ENCODE measurements at places on chromosomes 7 and 10. TPM values are rescaled to one million over a fixed set of nuclear protein-coding genes. Genes with fewer than 3 reads are reported as not detected.

The SLC18A2 gene
- 0.41 TPM for polyA plus RNA-seq

The SEMA3C gene
- polyA plus RNA-seq, result not detected

The DDC gene
- not detected for polyA plus RNA-seq

- no peaks in the 10 kb centered on the region for H3K36me3 ChIP-seq
- DNase-seq, result no peak
- peak overlapping the region; percentile 72 for H3K4me3 ChIP-seq
- H3K27me3 ChIP-seq, result no peaks in the 10 kb centered on the region
Measured at GRCh38 chr7:6259257-6259656, 13.2 kb downstream of the CYTH3 start.

DNA sequence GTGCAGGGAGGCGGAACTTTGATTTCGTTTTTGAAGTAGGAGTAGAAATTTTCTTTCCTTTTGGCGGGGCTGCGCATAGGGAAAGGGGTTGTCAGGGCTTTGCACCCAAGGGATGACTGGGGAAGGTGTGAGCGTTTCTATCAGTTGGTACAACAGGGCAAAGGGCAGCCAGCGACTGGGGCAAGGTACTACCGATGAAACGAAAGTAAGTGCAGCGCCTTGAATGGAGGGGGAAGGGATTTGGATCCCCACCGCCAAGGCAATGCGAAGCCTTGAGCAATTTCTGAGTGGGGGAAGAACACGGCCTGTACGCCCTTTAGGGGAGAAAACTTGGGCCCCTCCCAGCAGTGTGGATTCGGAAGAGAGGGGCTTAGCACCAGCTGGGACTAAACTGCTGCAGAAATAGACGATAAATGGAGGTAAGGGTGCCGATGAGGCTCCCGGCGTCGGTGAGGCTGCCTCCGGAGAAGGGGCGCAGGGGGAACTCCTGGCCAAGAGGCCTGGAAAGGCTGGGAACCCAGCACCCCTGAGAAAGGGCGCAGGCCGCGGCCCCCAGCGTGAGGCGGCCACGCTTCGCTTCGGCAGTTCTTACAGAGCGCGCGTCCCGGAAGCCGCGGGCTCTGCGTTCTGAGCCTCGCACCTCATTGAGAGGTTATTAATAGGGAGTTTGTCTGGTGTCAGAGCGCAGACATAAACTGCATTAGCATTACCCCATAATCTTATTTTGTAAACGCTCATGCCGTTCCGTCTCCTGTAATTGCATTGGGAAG, 10.0 kb upstream of the TLX1 start:
- DNase-seq, result peak; percentile 27
- peak overlapping the region; percentile 92 for H3K27ac ChIP-seq
- H3K36me3 ChIP-seq, result no peaks in the 10 kb centered on the region
- H3K27me3 ChIP-seq, result peaks cover 14% of the 10 kb centered on the region

The CYP2E1 gene
- polyA plus RNA-seq, result 0.18 TPM

- peaks cover 29% of the 10 kb centered on the region for H3K36me3 ChIP-seq
- peaks cover 10% of the 10 kb centered on the region for H3K4me1 ChIP-seq
- no peak overlapping the region for H3K4me3 ChIP-seq
- DNase-seq, result no peak
- peak overlapping the region; percentile 47 for H3K27ac ChIP-seq
Measured at GRCh38 chr10:73459683-73460314, 26.4 kb upstream of the MSS51 start.

- H3K27me3 ChIP-seq, result peaks cover 7% of the 10 kb centered on the region
- no peaks in the 10 kb centered on the region for H3K36me3 ChIP-seq
- no peaks in the 10 kb centered on the region for H3K4me1 ChIP-seq
Measured at GRCh38 chr7:134842062-134842461, 62.6 kb downstream of the CALD1 start.

DNA sequence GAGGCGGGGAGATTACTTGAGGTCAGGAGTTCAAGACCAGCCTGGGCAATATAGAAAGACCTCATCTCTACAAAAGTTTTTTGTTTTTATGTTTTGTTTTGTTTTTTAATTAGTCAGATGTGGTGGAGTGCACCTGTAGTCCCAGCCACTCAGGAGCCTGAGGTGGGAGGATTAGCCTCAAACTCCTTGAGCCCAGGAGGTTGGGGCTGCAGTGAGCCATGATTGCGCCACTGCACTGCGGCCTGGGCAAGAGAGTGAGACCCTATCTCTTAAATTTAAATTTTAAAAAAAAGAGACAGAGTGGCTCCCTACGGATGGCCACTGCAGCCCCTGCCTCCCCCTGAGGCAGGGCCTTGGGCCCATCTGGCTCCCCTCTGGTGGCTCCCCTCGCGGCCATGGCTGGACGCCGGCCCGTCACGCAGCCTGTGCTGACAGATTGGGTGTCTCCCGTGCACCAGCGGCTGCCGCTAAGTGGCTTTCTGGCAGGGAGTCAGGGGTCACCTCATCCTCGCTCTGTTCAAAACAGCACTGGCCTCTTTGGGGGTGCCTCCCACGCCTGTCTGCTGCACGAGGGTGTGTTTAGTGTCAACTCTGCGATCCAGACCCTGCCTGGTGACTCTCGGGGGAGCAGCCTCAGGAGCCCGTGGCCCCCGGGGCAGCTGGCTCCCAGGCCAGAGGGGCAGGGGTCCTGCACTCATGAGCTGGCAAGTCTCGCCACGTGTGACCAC, 44.4 kb upstream of the ELN start:
- no peak overlapping the region for H3K27ac ChIP-seq
- H3K4me1 ChIP-seq, result no peaks in the 10 kb centered on the region
- DNase-seq, result no peak
- no peaks in the 10 kb centered on the region for H3K36me3 ChIP-seq

GRCh38 chr10:84706431-84706830, 378.0 kb downstream of the CCSER2 start:
- no peaks in the 10 kb centered on the region for H3K4me1 ChIP-seq
- DNase-seq, result no peak
- no peaks in the 10 kb centered on the region for H3K36me3 ChIP-seq
- H3K27ac ChIP-seq, result no peak overlapping the region

DNA sequence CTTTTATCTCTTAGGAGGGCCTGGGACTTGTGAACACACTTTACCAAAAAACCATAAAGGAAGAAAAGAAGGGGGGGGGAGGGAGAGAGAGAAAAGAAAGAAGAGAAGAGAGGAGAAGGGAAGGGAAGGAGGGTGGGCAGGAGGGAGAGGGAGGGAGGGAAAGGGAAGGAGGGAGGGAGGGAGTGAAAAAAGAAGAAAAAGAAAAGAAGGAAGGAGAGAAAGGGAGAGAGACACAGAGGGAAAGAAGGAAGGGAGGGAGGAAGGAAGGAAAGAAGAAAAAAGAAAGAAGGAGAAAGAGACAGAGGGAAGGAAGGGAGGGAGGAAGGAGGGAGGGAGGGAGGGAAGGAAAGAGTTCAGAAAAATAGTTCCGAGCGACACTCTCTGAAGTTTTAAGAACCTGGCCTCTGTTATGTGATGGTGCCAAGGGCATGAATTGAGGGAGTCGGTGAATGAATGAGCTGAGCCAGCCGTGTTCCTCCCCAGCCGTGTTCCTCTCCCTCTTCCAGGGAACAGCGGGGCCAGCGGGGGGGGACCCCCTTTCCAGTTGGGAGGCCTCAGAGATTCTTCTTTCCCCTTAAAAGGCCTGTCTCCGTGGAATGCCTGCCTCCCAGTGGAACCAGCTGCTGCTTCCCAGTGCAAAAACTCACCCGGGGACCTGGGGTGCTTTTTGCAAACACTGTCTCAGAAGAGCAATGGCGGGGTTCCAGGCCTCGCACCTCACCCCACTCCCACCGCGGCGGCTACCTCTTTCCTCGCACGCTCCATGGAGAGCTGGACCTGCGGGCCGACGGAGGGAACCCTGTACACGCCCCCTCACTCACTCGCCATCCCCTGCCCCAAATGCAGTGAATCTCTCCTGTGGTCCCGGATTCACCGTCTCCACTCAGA, 84.1 kb downstream of the FOXL3 start:
- no peak overlapping the region for H3K27ac ChIP-seq
- H3K4me1 ChIP-seq, result peaks cover 1% of the 10 kb centered on the region
- peaks cover 4% of the 10 kb centered on the region for H3K27me3 ChIP-seq
- H3K36me3 ChIP-seq, result no peaks in the 10 kb centered on the region
- no peak overlapping the region for H3K4me3 ChIP-seq
- DNase-seq, result no peak

The GNGT1 gene
- not detected for polyA plus RNA-seq

- DNase-seq, result no peak
- H3K4me3 ChIP-seq, result peak overlapping the region; percentile 58
- no peak overlapping the region for H3K27ac ChIP-seq
- peaks cover 31% of the 10 kb centered on the region for H3K4me1 ChIP-seq
Measured at GRCh38 chr10:22344781-22345300, 455 bp upstream of the SPAG6 start.

The TFPI2 gene
- not detected for polyA plus RNA-seq

DNA sequence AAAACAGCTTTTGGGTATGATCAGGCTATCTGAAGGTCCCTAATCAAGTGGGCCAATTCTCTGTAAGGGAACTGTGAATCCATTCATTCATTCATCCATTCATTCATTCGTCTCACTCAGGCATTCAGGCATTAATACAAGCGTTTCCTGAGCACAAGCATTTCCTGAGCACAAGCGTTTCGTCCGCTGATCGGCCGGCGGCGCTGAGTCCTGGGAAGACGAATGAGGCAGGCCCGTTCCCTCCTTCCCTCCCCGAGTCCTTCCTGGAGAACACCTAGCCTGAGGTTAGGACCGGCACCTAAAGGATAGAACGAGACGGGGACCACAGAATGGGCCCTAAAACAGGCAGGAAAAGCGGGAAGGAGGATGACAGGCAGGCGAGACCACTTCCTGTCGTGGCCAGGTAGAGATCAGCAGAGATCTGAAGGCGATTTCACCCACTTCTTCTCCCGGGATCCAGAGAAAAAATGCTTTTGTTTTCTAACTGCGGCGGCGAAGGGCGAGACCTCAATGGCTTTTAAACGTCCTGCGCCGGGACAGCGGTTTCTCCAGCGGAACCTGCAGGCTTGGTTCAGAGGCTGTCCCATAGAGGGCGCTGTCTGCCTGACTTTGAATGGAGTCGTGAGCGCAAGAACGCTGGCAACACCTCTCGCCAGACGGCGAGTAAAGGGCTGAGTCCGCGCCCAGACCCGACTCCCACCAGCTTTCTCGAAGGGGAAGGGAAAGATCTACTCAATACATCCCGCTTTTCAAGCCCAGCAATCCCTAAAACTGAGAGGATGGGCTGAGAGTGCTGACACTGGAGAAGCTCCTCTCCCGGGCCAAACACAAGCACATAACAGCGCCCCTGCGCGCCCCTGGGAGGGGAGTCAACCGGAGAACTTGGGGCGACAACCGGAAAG, 2.9 kb upstream of the HMX3 start:
- H3K36me3 ChIP-seq, result peaks cover 3% of the 10 kb centered on the region
- DNase-seq, result peak; percentile 77
- no peak overlapping the region for H3K27ac ChIP-seq
- H3K4me3 ChIP-seq, result peak overlapping the region; percentile 83

GRCh38 chr10:99708428-99709012, 23.4 kb downstream of the COX15 start:
- no peak for DNase-seq
- H3K4me1 ChIP-seq, result no peaks in the 10 kb centered on the region
- peaks cover 20% of the 10 kb centered on the region for H3K36me3 ChIP-seq
- H3K27me3 ChIP-seq, result peaks cover 1% of the 10 kb centered on the region
- H3K27ac ChIP-seq, result no peak overlapping the region

DNA sequence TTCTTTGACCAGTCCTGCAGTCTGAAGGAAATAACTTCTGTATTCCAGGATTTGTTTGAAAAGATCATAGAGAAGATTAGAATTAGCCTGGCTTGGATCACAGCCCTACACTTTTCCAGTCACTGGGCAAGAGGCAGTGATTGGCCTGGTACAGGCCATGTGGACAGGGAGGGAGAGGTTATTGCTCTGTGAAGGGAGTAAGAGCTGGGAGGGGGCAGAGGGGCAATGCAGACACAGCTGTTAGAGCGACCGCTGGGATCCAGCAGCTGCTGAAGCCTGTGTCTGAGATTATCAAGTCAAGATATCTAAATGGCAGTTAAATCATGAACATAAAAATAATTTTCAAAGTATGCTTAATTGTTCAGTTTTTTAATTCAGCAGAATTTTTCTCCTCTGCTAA, 257.3 kb downstream of the SDK1 start:
- H3K27me3 ChIP-seq, result peaks cover 1% of the 10 kb centered on the region
- no peaks in the 10 kb centered on the region for H3K36me3 ChIP-seq
- DNase-seq, result no peak
- no peak overlapping the region for H3K27ac ChIP-seq
